Motor neuron (in vitro differentiated cells): ENCODE measurements at places on chromosomes 7 and 10. TPM values are rescaled to one million over a fixed set of nuclear protein-coding genes. Genes with fewer than 3 reads are reported as not detected.
A peak's percentile ranks its signal among the peaks of the same experiment; 100 is the strongest.

- peak; percentile 76 for ATAC-seq
Measured at GRCh38 chr7:5634107-5634950, 147.1 kb downstream of the RNF216 start.

Gene STN1
- 12.1 and 13.6 TPM in 2 replicates for total RNA-seq

Gene TSPAN12
- 4.8 and 6.1 TPM in 2 replicates for total RNA-seq

Gene SFTPA1
- 0.17 TPM in 1 of 2 replicates, not detected in the other for total RNA-seq
